ENCODE measurements at places on chromosomes 13 and 19.

DNA sequence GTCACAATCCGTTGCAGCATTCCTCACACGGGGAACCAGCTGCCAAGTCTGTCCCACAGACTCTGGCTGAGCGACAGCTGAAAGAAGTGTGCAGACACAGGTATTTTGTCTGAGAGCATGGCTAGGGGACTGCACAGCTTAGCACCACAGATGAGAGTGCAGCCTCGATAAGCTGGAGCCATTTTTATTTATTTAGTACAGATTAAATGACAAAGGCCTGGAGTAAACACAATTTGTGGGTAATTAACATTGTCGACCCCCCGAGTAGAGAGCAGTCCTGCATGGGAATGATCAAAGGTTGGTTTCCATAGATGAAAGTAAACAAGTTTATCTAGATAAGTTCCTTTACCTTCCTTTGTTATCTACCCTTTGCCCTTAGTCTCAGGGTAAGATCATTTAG is 836.2 kb downstream of the DACH1 start:
- no peak for DNase-seq

DNA sequence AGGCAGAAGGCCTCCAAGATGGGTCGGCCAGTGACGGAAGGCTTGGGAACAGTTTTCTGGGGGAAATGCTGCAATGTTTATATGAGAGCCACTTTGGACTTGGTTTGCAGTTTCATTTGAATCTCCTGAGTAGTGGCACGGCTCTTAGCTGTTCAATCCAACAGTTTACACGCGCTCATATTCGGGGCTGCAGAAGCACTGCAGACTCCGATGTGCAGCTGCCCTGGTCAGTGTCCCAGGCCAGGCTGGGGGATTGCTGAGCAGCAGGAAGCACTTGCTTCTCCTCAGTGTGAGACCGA is 31.7 kb downstream of the CEBPG start:
- no peak for DNase-seq

- no peak for DNase-seq
Measured at GRCh38 chr19:3873151-3873550, 4.3 kb upstream of the ZFR2 start.

GRCh38 chr19:39402346-39403300 is 4.0 kb upstream of the ZFP36 start:
- peak; percentile 93 for DNase-seq

Measured in testis (tissue), 5 donors.